ENCODE measurements at places on chromosomes 12 and 14. TPM values are rescaled to one million over a fixed set of nuclear protein-coding genes. Genes with fewer than 3 reads are reported as not detected.

- peaks cover 11% of the 10 kb centered on the region for H3K4me1 ChIP-seq
- no peak for DNase-seq
- H3K27me3 ChIP-seq: no peaks in the 10 kb centered on the region
- no peak overlapping the region for H3K27ac ChIP-seq
- no peak overlapping the region for H3K4me3 ChIP-seq
These were observed 8.7 kb downstream of the CLIP1 start for GRCh38 chr12:122413516-122414404.

DNA sequence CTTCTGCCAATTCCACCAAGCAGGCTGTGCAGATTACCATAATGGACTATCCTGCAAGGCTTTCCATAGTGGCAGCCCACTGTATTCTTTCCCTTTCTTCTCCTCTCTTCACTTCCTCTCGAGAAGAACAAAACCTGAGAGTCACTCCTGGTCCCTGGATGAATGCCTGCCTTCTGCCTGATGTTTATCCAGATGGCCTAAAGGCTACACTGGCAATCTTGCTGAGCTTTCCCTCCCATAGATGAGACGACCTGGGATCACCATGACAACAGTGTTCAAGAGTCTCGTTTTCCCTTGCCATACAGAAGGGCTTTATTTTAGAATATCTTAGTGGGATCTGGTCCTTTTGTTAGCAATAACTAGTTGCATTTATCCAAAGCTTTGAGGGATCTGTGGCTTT lies 142.3 kb downstream of the RTN1 start:
- H3K36me3 ChIP-seq: no peaks in the 10 kb centered on the region
- no peak overlapping the region for H3K4me3 ChIP-seq
- peaks cover 26% of the 10 kb centered on the region for H3K27me3 ChIP-seq
- DNase-seq: no peak
- H3K27ac ChIP-seq: no peak overlapping the region

GRCh38 chr14:53523226-53523625 lies 370.1 kb upstream of the DDHD1 start:
- no peak overlapping the region for H3K4me3 ChIP-seq
- H3K36me3 ChIP-seq: no peaks in the 10 kb centered on the region
- DNase-seq: no peak
- no peak overlapping the region for H3K27ac ChIP-seq

- H3K27me3 ChIP-seq: no peaks in the 10 kb centered on the region
- H3K4me3 ChIP-seq: no peak overlapping the region
- H3K36me3 ChIP-seq: peaks cover 5% of the 10 kb centered on the region
- H3K27ac ChIP-seq: no peak overlapping the region
These were observed 23.6 kb downstream of the IRF2BPL start for GRCh38 chr14:77004711-77005460.

GRCh38 chr12:7162691-7163114 lies 26.8 kb upstream of the PEX5 start:
- peak overlapping the region; percentile 64 for H3K4me3 ChIP-seq
- peaks cover 9% of the 10 kb centered on the region for H3K4me1 ChIP-seq
- peaks cover 52% of the 10 kb centered on the region for H3K27me3 ChIP-seq
- H3K36me3 ChIP-seq: peaks cover 4% of the 10 kb centered on the region
- H3K27ac ChIP-seq: no peak overlapping the region

DNA sequence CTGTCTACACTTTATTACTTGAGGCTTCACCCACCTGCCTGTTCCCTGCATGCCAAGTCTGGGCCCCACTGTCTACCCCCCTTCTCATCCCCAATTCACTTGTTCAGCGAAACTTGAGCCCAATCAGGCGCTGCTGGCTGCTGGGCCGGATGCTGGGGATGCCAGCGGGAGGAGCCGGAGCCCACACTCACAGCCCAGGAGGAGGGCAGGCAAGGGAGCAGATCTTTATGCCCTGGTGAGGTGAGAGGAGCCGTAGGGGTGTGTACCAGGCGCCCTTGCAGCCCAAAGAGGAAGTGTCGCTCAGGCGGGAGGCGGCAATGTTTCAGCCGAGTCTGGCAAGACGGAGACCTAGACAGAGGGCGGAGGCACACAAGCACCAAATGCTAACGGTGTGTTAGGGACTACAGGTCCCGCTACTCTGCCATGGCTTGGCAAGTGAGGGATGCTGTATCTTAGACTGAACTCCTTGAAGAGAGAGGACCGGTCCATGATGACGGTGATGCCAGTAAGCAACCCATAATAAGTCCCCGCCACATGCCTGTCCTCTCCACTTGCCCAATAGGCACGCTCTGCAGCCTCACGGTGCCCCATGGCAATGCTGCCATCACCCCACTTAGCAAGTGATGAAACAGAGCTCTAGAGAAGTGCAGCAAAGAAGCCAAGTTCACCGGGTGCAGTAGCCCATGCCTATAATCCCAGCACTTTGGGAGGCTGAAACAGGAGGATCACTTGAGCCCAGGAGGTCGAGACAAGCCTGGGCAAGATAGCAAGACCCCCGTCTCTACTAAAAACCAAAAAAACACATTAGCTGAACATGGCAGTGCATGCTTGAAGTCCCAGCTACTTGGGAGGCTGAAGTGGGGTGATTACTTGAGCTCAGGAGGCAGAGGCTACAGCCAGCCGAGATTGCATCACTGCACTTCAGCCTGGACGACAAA lies 41.6 kb downstream of the LRRC74A start:
- no peaks in the 10 kb centered on the region for H3K36me3 ChIP-seq
- H3K4me3 ChIP-seq: no peak overlapping the region
- H3K27ac ChIP-seq: no peak overlapping the region
- no peak for DNase-seq

GRCh38 chr14:99244941-99245563 lies 26.9 kb downstream of the BCL11B start:
- no peaks in the 10 kb centered on the region for H3K4me1 ChIP-seq
- peaks cover 13% of the 10 kb centered on the region for H3K27me3 ChIP-seq
- H3K4me3 ChIP-seq: no peak overlapping the region
- no peak overlapping the region for H3K27ac ChIP-seq

The PRB2 gene
- not detected for total RNA-seq

The HDAC7 gene
- total RNA-seq: 41.8 TPM

The CRIP2 gene
- 71.8 TPM for total RNA-seq

The ZNF10 gene
- total RNA-seq: 23.0 TPM
